ENCODE measurements at places on chromosomes 12 and 14.

GRCh38 chr12:96902076-96902475, 5.0 kb upstream of the NEDD1 start:
- DNase-seq = no peak

DNA sequence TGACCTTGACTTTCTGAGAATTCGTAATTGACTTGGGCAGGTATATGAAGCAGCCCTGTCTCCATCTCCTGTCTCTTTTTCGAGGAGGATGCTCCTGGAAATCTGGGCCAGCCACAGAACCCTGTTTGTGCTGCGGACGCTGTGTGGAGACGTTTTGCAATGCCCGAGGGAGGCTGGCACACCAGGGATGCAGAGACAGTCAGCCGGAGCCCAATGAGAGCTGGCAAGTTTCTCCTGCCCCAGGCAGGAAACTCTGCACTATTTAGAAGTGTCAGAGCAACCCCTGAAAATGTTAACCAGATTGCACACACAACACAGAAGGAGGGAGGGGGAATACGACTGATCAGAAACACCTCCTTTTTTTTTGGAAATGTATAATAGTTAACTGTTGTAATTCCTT, 103.2 kb upstream of the DYRK2 start:
- DNase-seq = no peak

DNA sequence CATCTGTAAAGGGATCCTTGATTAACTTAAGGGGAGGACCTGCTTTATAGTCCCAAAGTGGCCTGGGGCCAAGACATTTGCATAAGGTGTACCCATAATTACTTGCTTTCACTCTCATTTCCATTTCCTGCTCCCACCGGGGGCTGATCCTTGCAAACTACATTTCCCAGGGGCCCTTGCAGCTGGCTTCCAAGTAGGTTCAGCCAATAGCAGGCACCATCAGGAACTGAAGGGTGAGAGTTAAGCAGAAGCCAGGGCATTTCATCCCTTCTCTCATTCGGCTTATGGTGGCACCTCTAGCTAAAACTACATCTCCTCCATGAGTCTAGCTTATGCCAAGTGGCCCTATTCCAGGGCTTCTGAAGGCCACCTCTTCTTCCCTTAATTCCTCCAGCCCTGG, 88.8 kb downstream of the CCDC60 start:
- DNase-seq = no peak

DNA sequence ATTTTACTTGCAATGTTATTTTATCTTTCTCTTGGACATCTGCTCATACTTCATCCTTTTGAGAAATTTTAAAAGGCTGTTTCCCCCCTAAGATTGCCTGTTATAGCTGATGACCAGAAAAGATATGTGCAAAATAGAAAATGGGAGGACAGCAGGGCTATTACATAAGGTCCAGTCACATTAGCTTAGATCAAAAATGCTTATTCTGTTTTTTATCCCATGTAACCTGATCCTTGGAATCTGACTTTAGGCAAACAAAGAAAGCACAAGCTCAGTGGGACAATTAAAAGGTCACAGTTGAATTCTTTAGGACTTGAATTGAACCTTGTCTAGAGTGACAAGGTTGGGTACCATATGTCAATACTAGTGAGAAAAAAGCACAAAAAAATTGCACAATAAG, 65.1 kb upstream of the TRHDE start:
- no peak for DNase-seq

DNA sequence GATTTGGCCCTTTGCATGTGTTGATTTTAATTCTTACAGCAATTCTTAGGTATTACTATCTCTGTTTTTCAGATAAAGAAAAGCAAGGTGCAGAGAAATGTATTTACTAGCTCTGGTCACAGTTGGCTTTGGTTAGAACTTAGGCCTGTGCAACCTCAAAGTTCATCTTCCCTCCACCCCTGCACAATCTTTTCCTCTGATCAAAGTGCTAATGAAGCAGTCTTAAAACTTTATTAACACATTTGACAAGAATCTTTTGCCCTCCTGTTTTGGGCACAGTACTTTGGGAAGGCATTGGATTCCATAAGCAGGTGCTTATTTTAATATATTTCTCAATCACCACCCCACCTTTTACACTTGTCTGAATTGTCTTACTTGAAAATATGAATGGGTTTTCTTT, 2.7 kb downstream of the IRAK4 start:
- no peak for DNase-seq

- peak; percentile 31 for DNase-seq
Observed at GRCh38 chr12:46005151-46005797, 14.9 kb upstream of the SCAF11 start.

DNA sequence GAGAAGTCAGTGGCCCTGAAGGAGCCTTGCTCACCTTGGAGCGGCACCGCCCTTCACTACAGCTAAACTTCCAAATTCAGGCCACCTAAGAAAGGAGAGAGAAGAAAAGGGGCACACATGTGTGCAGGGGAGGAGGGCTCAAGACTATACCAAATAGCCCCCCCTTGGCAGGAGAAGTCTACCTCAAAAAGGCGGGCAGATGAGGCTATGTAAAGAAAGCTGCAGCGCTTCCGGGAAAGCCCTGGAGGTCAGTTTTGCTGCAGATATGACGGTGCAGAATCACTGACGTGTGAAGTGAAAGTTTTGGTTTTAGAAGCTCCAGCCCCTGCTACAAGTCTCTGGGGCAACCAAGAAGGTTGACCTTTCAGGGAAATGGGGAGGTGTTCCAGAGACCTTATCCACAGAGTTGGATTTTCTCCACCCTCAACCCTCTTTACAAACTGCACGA, 48.2 kb upstream of the PNMA1 start:
- DNase-seq = no peak

DNA sequence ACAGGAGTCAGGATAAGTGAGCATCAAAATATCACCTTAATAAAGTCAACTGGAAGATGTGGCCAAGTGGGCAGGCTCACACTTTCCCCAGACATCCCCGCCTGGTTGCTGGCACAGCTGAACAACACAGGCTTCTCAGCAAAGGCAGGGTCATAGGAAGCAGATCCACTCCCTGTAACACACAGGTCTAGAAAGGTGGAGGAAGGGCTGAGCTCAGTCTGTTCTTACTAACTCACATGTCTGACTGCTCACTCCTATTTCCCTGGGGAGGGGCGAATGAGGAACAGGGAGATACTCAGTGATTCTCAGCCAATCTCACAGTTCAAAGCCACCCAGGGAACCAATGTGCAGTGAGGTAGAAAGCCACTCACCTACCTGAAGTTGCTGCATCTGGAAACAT, 45.0 kb upstream of the AMN1 start:
- DNase-seq = no peak

All from hepatic stellate cell (primary cell).